ENCODE measurements at places on chromosomes 2 and 18.

DNA sequence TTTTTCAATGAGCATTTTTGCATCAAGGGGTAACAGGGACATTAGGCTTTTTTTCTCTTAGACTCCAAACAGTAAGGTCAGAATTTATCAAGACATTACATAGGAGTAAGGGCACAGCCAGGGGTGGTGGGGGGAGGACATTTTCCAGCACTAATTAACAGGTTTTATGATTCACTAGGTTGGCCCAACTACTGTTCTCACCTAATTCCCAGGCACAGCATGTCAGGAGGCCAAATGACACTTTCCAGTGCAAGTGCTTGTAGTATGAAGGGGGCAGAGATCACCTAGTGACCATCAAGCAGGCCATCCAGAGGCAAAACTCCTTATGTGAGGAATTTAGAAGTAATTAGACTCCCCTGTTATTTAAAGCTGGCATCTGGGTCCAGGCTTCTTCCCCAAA is 3.9 kb upstream of the MBD2 start:
- no peak for DNase-seq

- no peak for DNase-seq
Measured at GRCh38 chr2:65017335-65017734, 28.1 kb downstream of the SLC1A4 start.

DNA sequence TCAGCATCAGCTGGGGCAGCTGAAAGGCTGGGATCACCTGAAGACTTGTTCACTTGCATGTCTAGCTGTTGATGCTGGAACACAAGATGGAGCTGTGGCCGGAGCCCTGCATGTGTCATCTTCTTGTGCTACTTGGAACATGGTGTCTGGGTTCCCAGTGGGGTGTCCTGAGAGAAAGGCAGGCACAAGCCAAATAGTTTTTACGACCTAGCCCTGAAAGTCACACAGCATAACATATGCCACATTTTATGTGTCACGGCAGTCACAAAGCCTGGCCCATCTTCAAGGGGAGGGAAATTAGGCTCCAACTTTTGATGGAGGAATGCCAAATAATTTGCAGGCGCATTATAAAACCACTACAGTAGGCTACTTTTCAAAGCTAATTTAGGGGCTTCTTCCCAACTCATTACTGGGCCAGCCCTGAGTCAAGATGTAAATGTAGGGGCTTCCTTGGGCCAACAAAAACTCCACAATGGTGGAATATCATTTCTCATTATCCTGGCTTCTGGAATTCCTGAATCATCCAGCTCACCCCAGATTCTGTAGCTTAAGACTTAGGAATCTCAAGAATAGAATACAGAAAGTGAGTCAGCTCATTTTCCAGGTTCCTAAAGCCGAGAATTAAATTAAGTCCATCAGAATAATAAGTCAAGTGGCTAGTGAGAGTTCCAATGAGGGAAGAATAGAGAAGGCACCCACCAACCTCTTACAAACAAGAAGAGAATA is 543.0 kb downstream of the TNS1 start:
- DNase-seq, result no peak

DNA sequence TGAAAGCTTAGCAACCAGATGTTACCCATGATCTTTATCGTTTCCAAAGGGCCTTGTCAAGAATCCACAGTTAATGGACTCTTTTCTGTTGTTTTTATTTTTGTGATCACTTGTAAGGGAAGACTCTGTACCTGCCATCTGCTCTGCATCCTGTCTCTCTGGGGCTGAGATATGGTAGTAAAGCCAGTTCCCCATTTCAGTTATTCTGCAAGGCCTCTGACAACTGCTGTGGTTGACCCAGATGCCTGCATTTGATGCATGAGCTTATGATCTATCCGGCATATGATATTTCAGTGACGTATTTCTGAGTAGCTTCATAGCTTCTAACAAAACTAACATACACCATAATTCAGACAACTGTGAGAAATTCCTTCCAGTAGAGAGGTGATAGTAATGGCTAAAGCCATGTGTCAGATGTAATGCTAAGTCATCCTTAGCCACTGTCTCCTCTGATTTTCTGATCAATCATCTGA is 105.1 kb downstream of the TPO start:
- DNase-seq, result no peak

DNA sequence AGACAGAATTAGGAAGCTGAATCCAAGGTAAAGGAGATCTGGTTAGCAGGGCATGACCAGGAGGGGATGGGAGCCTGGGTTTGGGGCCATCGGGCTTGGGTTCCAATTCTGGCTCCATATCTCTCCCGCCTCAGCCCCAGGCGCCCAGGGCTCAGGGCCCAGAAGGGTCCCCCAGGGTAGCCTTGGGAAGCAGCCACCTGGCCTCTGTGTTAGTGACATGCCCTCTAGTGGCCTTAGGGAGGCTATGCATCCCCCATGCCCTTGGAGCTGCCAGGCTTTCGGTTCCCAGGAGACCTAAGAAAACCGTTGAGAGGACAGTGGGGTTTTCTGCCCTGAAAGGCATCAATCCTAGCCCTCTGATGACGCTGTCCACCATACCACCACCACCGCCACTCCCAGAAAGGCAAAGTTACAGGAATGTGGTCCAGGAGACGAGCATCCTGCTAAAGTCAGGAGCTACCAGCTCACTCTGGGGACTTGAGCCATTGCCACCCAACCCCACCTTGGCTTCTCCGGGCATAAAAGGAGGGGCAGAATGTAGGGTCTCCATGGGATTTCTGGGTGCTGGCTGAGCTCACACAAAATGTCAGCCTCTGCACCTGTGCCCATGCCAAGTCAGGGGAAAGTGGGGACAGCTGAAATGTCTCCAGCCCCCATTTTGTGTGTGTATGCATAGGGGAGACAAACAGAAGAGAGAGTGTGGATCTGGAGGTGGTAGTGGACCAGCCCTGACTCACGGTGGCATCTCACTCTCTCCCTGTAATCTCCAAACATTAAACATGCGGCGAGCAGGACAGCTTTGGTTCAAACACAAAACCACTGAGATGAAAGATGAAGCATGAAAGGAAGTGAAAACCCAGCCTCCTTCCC is 56.5 kb downstream of the EMX1 start:
- DNase-seq, result no peak

GRCh38 chr2:9024575-9024974 is 21.1 kb upstream of the MBOAT2 start:
- DNase-seq, result no peak

GRCh38 chr2:45253151-45253550 is 243.9 kb upstream of the SIX2 start:
- DNase-seq, result no peak

- no peak for DNase-seq
Measured at GRCh38 chr18:55830544-55830943, 242.6 kb upstream of the TCF4 start.

GRCh38 chr2:10095175-10095574 is 15.0 kb upstream of the CYS1 start:
- no peak for DNase-seq

GRCh38 chr2:122486705-122487415 is 731.4 kb downstream of the TSN start:
- DNase-seq, result peak; percentile 35

GRCh38 chr2:201116959-201117734 is 1.2 kb downstream of the CFLAR start:
- peak; percentile 72 for DNase-seq

- DNase-seq, result peak; percentile 53
Measured at GRCh38 chr2:172098650-172099471, 3.8 kb downstream of the DLX2 start.

- DNase-seq, result no peak
Measured at GRCh38 chr2:222884805-222885424, 24.1 kb downstream of the ACSL3 start.

DNA sequence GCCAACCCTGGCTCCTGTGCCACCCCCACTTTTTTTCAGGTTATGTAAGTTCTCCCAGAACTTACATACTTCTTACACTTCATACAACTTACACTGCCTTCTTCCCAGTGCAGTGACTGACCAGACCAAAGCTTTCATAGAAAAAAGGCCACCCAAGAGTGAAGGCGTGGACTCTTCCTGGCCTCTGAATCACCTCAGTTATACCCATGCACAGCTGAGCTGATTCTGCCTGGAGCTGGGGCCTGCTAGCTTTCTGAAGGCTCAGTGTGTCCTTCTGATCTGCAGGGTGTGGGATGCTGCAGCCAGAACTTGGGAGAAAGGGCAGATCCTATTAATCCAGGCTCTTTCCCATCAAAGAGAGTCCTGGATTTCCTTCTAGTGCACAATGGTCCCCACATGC is 216.1 kb downstream of the TTC32 start:
- no peak for DNase-seq

GRCh38 chr2:59974051-59974766 is 579.2 kb downstream of the BCL11A start:
- no peak for DNase-seq

GRCh38 chr2:19456705-19457309 is 98.4 kb upstream of the OSR1 start:
- no peak for DNase-seq

- DNase-seq, result no peak
Measured at GRCh38 chr18:49071778-49072177, 121.0 kb upstream of the SMAD7 start.

DNA sequence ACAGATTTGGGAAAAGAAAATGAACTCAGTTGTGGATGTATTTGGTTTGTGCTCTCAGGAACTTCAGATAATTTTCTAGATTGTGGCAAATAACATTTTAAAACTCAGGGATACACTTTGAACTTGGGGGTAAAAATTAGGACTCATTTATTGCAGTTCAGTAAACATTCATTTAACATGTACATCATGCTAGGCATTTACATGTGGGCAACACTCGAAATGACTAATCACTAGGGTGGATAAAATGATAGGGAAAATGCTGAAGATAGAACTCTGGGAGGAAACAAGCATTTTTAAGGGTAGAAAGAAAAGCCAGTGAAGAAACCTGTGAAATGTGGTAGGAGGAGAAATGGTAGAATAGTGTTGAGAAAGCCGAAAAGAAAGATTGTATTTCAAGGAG is 7.8 kb downstream of the FAM117B start:
- DNase-seq, result no peak

DNA sequence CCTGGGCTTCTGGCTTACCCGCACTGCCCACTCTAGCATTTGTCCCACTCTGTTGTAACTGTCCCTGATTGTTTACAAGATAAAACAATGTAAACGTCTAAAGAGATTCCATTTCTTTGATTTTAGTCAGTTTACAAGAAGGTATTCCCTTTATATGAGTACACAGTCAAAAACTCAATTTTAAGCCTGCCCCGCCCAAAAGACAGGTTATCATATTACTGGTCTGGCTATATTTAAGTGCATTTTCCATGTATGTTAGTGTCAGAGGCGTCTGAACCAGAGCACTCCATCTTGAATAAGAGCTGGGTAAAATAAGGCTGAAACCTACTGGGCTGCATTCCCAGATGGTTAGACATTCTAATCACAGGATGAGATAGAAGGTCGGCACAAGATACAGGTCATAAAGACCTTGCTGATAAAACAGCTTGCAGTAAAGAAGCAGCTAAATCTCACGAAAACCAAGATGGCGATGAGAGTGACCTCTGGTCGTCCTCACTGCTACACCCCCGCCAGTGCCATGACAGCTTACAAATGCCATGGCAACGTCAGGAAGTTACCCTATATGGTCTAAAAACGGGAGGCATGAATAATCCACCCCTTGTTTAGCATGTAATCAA is 15.0 kb downstream of the GPR45 start:
- no peak for DNase-seq

DNA sequence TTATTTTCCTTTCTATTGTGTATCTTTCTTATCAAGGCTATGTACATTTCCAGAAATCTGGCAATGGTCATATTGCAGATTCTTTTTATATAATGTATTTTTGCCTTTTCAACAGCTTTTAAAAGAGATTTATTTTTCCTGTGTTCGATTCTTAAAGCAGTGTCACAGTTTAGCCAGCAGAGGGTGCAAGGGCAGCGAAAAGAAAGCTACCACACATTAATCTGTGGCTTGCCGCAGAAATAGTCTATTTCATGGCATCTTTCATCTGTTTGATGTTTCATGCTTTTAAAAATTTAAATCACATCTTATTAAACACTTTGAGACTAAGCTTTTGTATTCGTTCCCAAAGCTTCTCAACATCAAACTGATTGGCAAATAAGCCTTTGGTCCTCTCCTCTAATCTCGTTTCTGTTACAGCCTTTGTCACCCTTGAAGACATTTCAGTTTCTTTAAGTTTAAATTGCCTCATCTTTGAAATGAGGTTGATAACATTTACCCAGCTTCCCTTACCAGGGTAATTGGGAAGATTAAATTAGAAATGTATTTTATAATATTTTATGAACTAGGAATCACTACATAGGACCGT is 73.3 kb downstream of the PIK3C3 start:
- no peak for DNase-seq

All from femur (tissue), 1 donor.